ENCODE measurements at places on chromosomes 1 and 21.

- DNase-seq: no peak
Measured at GRCh38 chr1:162666006-162666645, 33.9 kb downstream of the DDR2 start.

GRCh38 chr1:177444997-177445746 lies 274.4 kb downstream of the BRINP2 start:
- no peak for DNase-seq

DNA sequence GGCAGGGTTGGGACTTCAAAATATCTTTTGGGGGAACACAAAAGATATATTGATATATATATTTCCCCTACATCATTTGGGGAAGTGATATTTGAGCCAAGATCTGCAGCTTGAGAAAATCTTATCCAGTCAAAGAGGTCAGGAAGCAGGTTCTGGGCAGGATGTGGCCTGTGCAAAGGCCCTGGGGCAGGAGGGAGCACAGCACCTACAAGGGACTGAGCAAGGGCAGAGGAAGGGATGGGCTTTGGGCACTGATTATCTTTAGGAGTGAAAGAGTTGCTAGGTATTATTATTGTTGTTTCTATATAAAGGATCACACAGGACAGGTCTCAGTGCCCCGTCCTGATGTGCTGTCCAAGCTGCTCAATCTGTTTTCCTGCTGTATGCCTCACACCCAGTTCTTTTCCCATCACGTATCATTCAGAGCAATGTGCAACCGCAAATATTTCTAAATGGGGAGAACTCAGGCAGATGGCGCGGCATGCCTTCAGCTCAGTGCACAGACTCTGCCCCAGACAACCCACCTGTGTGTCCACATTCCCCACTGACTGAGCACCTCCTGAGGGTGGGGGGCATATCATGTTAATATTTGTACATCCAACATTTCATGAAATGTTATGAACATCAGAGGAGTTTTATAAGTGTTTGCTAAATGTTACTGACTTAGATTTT lies 28.1 kb upstream of the GPR137B start:
- no peak for DNase-seq

GRCh38 chr1:151984313-151984956 lies 9.2 kb downstream of the S100A10 start:
- peak; percentile 68 for DNase-seq

DNA sequence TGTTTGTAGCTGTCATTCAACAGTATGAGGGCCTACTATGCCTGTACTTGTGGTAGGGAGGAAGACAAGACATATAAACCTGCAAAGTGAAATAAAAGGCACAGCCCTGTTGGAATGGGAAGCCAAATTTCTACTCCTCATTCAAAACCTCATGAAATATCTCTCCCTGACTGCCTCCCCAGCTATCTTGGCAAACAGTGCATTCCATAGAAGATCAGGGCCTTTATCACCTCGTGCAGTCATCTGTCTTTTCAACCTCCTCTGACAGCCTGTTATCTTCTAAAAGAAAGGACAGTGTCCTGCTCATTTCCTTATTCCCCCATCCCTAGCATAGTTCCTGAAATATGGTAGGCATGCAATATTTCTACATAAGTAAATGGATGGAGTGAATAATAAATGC lies 71.0 kb downstream of the SH3GLB1 start:
- DNase-seq: peak; percentile 68

DNA sequence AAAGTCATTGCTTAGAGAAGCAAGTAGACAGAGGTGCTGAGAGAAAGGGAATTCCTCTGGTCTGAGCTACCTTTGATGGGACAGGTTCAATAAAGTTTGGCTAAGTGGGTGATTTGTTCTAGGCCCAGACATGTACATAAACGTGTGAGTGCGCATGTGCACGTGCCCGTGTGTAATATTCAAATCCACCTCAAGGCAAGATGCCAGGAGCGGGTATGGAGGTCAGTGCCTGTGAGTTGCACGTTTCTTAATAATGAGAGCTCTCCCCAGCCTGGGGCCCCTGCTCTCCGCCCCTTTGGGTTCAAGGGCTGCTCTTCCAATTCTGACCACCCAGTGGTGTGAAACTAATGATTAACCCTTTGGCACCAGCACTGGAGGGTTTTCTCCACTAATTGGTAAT lies 53.8 kb upstream of the LMO4 start:
- no peak for DNase-seq

- DNase-seq: peak; percentile 95
Measured at GRCh38 chr1:89545264-89546038, 20.8 kb downstream of the LRRC8B start.

DNA sequence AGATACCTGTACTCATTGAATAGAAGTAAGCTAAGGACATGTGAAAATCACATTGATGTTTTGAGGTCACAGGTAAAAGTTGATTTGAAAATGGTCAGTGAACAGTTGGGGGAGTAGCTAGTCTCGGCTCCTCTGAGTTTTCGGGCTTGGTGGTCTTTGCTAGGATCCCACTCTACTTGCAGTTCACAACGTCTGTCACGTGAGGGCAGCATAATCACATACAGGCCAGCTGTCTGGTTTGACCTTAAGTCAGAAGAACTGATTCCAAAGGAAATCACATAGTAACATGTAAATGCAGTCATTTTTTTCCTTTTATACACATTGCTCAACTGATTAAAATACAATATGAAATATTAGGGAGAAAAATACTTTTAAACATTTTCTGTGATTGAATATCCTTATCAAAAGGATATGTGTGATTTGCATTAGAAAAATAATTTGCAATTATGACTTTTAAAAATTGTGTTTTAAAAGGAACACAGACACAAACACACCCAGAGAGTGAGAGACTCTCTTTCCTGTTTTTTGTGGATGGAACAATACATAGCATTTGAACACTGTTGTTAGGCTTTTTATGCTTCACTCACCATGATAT lies 21.8 kb upstream of the PDC start:
- DNase-seq: peak; percentile 84

- DNase-seq: peak; percentile 90
Measured at GRCh38 chr1:150613061-150613920, 16.1 kb downstream of the ENSA start.

- no peak for DNase-seq
Measured at GRCh38 chr1:40310983-40311642, 6.0 kb downstream of the COL9A2 start.

DNA sequence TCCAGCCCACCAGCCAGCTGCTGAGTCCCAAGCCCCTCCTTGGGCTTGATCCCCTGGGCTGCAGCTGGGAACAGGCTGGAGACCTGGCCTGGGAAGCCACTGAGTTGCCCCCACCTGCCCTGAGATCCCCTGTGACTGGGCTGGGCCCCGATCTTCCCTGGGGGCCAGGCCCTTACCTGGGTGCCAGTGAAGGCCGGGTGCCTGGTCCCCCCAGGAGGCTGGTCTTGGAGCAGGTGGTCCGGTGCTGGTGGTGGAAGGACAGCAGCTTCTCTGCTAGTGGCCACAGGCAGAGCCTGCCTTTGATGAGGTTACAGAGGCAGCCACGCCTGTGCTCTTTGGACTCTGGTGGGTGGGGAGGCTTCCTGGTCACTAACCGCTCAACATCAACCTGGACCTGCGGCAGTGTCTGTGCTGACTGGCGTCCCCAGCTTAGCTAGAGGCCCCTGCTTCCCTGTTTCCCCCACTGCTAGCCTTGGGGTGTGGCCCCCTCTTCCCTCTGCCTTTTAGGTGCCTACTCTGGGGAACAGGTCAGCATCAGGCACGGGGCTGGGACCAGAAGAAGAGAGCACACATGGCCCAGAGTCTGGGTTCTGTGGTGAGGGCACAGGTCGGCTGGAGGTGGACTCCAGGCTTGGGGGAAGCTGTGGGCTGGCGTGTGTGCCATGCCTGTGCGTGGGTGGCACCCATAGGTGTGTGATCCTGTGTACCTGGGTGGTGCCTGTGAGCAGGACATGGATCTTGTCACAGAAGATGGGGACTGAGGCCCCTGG lies at the start of gene EPS8L3:
EPS8L3 (minus strand) TSS at position 278 of the 770 bp plus-strand sequence. CDS start 2,174 bp downstream, outside the sequence.
- no peak for DNase-seq

DNA sequence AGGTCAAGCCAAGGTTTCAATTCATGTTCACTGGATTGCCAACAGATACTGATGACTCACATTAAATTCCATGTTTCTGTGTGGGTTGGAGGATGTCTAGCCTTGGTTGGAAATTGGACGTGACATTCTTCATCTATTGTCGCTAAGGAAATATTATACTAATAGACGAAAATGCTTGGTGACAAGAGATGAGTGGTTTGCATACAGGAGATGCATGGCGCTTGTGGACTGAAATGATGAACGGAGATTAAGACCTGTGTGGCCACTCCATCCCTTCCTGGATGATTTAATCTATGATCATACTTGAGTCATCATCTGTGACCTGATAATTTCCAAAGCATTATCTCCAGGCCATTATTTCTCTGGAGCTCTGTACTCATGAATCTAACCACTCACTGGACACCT lies 97.0 kb upstream of the CD34 start:
- no peak for DNase-seq

DNA sequence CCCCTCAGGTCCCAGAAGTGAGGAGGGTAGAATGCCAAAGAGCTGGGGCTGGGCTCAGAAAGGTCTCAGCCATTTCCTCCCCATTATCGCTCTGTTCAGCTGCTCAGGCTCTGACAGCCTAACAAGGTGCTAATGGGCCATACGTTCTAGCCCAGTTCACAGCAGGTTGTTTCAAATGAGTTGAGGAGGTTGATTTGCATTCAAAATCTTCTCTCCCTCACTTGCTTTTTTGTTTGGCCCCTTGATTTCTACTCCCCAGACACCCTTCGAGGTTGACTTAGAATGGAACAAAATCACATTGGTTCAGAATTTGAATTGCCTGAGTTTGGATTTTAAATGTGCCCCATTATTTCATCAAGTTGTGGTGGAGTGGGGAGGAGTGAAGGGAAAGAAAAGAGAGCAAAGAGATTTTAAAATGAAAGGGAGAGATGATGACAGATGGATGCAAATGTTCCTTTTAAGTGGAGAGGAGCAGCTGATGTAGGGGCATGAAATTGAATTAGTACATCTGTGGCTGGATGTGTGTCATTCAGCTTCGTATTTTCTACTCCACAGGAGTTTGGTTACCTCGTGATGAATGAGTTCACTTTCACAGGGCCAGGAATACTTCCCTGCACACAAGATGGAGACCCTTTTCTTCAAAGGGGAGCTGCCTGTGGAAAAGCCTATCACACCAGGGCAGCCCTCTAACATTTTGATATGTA lies 425.8 kb upstream of the CAMK1G start:
- no peak for DNase-seq

DNA sequence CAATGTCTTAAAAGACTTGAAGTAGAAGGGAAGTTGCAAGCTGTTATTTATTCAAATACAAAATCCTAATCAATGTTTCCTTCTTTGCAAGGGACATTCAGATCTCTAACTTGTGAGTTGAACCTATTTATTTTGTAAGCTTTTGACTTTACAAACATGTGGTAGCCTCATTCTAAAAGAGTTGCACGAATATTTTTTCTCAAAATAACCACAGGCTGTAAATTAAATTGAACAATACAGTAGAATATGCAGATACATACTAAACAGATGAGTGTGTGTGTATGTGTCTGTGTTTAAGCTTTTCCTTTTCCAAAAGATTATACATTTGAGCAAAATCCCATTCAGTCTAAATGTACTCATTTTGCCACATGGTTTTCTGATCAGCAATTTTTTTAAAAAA lies 4.8 kb upstream of the DYNLT5 start:
- no peak for DNase-seq

- DNase-seq: no peak
Measured at GRCh38 chr1:6460301-6461050, 5.5 kb downstream of the TNFRSF25 start.

DNA sequence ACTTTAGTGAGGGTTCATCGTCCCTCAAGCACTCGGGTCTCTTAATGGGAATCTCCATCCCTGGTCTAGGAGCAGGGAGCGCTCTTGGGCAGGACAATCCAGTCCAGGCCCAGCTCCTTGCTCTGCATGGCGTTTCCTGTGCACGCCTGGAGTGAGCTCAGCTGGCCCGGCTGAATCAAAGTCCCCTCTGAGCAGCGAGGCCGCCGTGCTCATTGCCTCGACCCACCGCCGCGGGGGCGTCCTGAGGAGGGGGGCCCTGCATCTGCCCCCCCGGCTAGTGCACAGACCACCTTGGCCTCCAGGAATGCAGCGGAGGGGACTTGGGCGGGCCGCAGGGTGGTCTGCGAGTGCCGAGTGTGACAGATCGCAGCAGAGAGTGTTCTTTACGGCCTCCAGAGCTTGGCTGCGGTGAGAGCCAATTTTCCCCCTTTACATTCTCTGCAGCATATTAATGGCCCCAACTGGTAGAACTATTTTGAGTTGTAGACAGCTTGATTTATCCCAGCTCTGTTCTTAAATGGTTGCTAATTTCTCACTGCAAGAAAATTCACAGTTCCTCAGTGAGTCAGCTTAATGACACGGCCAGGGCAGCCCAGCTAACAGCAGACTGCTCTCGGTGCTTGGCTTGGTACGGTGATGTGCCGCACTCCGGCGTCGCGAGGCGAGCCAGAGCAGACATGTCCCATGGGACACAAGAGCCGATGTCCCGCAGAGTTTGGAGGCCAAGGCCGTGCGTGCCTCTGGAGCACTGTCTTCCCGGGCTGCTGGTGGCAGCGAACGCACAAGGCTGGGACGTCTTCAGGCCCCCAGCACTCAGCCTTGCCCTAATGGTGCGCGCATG lies 39.8 kb downstream of the SNAP47 start:
- no peak for DNase-seq

DNA sequence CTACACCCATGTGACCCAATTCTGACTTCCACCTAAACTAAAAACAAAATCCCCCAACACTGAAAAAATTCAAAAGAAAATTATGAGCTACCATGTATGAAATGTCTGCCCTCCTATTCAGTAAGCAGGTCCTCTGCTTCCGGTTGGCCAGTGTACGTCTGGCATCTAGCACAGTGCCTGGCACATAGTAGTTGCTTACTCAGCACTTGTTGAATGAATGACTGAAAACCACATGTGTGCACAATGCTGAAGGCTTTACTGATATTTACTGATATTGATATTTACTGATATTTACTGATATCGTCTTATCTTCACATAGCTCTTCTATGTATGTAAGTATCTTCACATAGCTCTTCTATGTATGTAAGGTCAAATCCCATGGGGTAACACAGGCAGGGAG lies 642.2 kb downstream of the SMYD3 start:
- DNase-seq: no peak

GRCh38 chr1:20248971-20249612 lies 41.6 kb upstream of the VWA5B1 start:
- DNase-seq: no peak

- no peak for DNase-seq
Measured at GRCh38 chr1:178388418-178389145, 108.2 kb downstream of the CLEC20A start.

DNA sequence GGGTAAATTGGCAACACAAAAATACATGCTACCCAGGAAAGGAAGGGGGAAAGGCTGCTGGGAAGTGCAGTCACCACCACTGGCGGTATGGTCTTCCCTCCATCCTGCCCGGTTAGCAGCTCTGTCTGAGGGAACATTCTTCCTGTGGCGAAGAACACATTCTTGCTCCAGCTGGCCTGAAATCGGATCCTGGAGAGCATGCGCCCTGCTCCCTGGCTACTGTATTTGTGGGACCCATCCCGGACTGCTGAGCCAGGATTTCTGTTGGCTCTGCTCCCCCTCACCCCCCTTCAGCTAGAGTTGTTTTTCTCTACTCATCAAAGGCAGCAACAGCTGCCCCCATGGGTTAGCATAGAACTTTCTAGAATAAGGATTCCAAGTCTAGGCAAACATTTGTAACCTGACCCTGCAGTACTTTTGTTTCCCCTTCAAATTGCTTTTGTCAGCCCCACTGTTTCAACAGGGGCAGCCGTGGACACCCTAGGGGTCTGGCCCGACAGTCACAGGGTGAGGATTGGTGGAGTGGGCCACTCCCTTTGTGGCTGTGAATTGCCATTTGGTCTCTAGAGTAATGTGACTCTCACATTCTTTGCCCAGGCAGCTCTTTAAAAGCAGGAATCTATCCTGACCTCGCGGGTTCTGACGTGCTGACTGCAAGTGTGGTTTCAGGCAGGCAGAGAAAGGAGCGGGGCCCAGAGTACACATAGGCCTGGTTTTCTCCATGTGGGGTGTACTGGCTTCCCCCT lies 157.7 kb downstream of the TOMM20 start:
- DNase-seq: no peak
